ENCODE measurements at places on chromosomes 5 and 9. TPM values are rescaled to one million over a fixed set of nuclear protein-coding genes. Genes with fewer than 3 reads are reported as not detected.

IGFBPL1 gene
- 0.63 TPM for total RNA-seq

NOTCH1 gene
- 101 TPM for total RNA-seq

CHSY3 gene
- 0.52 TPM for total RNA-seq

GPR150 gene
- total RNA-seq, result 0.41 TPM

CCL27 gene
- total RNA-seq, result not detected

BARHL1 gene
- total RNA-seq, result not detected

GSN gene
- total RNA-seq, result 952 TPM

C5orf52 gene
- 5.7 TPM for total RNA-seq

C9orf50 gene
- total RNA-seq, result not detected
